ENCODE measurements at places on chromosomes 16 and 17.

GRCh38 chr17:39225959-39226683 is 376 bp upstream of the STAC2 start:
- DNase-seq: peak; percentile 66

- DNase-seq: peak; percentile 74
Measured at GRCh38 chr16:31201582-31202413, 762 bp downstream of the PYCARD start.

- DNase-seq: peak; percentile 70
Measured at GRCh38 chr17:44385287-44386181, 3.9 kb downstream of the ITGA2B start.

- no peak for DNase-seq
Measured at GRCh38 chr16:49000594-49000993, 281.0 kb downstream of the CBLN1 start.

DNA sequence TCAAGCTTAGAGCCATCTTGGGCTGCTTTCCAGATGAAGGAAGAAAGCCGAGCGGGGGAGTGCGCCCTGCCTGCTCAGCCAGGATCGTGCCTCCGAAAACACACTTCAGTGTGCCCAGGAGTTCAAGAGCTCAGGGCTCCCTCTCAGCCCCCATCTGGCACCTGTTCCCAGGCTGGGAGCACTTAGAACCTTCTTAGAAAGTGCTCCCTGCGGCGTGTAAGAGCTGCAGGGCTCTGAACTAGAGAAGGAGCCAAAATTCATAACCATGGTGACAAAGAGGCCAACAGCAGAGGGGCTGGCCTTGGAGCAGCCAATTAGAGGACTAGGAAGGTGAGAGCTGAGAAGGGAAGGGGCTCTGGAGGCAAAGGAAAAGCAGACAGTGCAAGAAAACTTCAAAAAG is 59.0 kb upstream of the TNRC6C start:
- no peak for DNase-seq

DNA sequence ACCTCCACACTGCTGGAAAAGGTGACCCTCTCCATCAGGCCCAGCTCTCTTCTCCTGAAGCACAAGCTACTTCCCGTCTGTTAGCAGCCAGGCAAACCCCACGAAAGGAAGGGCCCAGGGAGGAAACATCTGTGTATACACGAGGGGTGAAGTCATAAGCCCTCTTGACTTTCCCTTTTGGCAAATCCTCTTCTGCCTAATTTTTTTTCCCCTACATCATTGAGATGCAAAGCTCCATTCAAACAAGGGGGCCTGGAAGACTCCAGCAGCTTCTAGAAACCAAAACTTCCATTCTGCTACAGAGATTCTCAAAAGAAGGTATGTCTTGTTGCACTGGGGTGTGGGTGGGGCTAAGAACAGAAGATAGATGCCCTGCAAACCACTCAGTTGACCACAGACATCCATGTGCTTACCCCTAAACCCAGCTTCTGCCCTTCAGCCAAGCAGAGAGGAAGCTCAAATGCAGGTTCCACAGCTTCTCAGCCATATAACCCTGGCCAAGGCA is 145.6 kb upstream of the RCVRN start:
- no peak for DNase-seq

DNA sequence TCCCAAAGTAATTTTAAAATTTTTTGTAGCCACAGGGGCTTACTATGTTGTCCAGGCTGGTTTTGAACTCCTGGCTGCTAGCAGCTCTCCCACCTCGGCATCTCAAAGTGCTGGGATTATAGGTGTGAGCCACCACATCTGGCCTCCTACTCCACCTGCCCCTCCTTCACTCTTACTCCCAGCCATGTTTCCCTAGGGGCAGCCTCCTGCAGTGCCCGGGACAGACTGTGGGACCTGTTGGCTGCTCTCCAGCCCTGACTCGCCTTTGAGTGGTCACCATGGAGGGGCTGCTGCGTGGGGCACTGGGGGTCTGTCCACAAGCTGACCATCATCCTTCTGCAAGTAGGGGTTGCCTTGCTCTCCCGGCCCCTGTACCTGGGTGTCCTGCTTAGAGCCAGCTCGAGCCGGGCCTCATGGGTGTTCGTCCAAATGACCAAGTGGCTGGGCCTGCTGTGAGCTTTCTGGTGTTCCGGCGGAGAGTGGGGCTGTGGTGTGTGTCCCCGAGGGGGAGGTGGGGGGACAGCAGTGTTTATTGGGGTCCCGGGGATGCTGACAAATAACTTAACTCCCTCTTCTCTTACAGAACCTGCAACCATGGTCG is 16.6 kb downstream of the SPIRE2 start:
- no peak for DNase-seq

All from CD8-positive, alpha-beta T cell (primary cell).